ENCODE measurements at places on chromosomes 11 and 22.

DNA sequence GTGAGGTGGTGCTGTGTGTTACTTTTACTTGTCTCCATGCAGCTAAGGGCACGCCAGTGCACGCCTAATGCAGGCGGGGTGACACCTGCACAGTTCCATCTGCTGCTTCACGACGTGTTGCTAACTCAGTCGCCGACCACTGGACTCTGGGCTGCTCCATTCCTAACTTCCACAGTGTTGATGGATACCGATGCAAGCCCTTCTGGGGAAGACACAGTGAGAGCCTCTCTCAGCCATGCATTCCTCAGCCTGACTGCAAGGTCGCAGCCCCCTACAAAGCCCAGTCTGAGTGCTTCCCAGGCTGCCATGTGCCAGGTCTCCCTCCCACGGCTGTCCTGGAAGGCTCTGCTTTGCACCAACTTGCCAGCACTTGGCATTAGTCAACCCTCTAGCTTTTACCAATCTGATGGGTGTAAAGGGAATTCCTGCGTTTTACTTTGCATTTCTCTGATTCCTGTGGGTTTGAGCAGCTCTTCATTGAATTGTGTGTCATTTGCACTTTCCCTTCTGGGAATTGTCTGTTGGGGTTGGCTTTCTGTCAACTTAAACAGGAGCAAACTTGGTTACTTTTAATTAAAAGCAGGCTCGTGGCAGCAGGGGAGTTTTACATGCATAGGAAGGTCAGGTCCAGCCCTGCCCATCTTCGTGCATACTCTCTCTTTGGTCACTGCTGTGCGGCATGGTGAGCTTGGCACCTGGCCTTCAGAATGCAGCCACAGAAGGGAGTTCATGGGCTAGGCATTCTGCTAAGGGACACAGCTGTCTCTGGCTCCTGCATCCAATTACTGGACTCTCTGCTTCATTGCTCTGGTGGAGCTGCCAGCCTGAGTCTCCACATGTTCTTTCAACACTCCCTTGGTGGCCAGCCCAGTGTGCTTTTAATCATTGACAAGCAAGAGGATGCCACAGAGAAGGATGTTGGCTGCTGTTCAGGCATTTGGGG lies 34.6 kb upstream of the SHANK2 start:
- no peaks in the 10 kb centered on the region for H3K27me3 ChIP-seq
- no peak overlapping the region for H3K4me3 ChIP-seq
- no peak for DNase-seq

DNA sequence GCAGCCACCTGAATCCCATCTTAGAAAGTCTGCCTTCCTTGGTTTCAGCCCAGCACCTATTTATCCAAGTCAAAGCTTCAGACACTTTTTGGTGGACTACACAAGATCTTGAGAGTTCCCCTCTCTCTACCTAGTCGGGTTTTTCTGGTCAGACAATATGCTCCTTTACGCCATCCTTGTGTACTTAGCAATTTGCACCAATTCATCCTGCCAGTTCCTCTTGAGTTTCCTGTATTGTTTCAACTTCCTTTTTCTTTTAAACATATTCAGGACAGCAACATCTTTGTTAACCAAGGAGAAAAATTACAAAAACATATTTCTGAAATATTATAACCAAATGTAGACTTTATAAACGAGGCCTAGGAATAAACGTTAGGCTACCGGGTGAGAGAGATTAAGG lies 368.2 kb upstream of the CADM1 start:
- H3K4me3 ChIP-seq = no peak overlapping the region
- no peak overlapping the region for H3K27ac ChIP-seq
- H3K27me3 ChIP-seq = no peaks in the 10 kb centered on the region
- no peaks in the 10 kb centered on the region for H3K36me3 ChIP-seq
- DNase-seq = no peak
- H3K4me1 ChIP-seq = no peaks in the 10 kb centered on the region

- H3K27ac ChIP-seq = no peak overlapping the region
- no peaks in the 10 kb centered on the region for H3K27me3 ChIP-seq
- no peaks in the 10 kb centered on the region for H3K4me1 ChIP-seq
- DNase-seq = no peak
These were observed 6.1 kb downstream of the OR6M1 start for GRCh38 chr11:123800036-123800435.

- DNase-seq = no peak
- no peaks in the 10 kb centered on the region for H3K36me3 ChIP-seq
- H3K27me3 ChIP-seq = no peaks in the 10 kb centered on the region
- no peaks in the 10 kb centered on the region for H3K4me1 ChIP-seq
- H3K4me3 ChIP-seq = no peak overlapping the region
These were observed 309.8 kb downstream of the TTC28 start for GRCh38 chr22:28369854-28370253.
